Smooth muscle cell of trachea (primary cell): ENCODE measurements at places on chromosomes 7 and 10. TPM values are rescaled to one million over a fixed set of nuclear protein-coding genes. Genes with fewer than 3 reads are reported as not detected.

The MSS51 gene
- total RNA-seq: 1.8 and 2.5 TPM in 2 replicates

The ADCYAP1R1 gene
- not detected in 2 replicates for total RNA-seq

The PON3 gene
- not detected in 2 replicates for total RNA-seq

The INHBA gene
- 8.1 and 8.6 TPM in 2 replicates for total RNA-seq

The ANKRD1 gene
- total RNA-seq: 0.17 and 2.6 TPM in 2 replicates

The FBXW4 gene
- 30.3 and 40.9 TPM in 2 replicates for total RNA-seq

The ADRA2A gene
- under 0.01 TPM in 1 of 2 replicates, not detected in the other for total RNA-seq

The CPED1 gene
- 89.8 and 122 TPM in 2 replicates for total RNA-seq

The NUTM2A gene
- total RNA-seq: 0.29 and 2.3 TPM in 2 replicates

The VAX1 gene
- total RNA-seq: not detected in 2 replicates

The AGR3 gene
- total RNA-seq: not detected in 2 replicates

The ZNF316 gene
- 14.1 and 28.6 TPM in 2 replicates for total RNA-seq

The TMEM270 gene
- 0.17 TPM in 1 of 2 replicates, not detected in the other for total RNA-seq

The COBL gene
- total RNA-seq: under 0.01 TPM in 1 of 2 replicates, not detected in the other

The ZNF467 gene
- 0.73 and 1.3 TPM in 2 replicates for total RNA-seq

The CDNF gene
- 3.1 and 3.6 TPM in 2 replicates for total RNA-seq

The GPR85 gene
- 1.5 and 1.9 TPM in 2 replicates for total RNA-seq

The CPA4 gene
- total RNA-seq: 3.8 and 8.4 TPM in 2 replicates

The DRGX gene
- not detected in 2 replicates for total RNA-seq

The ERLIN1 gene
- total RNA-seq: 51.8 and 99.8 TPM in 2 replicates

The TSPAN12 gene
- 0.73 and 1.5 TPM in 2 replicates for total RNA-seq

The DYNC1I1 gene
- total RNA-seq: 0.66 and 1.9 TPM in 2 replicates

The SFTPA2 gene
- not detected in 2 replicates for total RNA-seq

The HPSE2 gene
- not detected in 2 replicates for total RNA-seq

The GNAT3 gene
- not detected in 2 replicates for total RNA-seq

The PDGFA gene
- total RNA-seq: 2.5 and 13.1 TPM in 2 replicates

The CALML3 gene
- not detected in 2 replicates for total RNA-seq

The SLC29A4 gene
- 1.7 and 7.1 TPM in 2 replicates for total RNA-seq

The STEAP2 gene
- total RNA-seq: 37.7 and 48.5 TPM in 2 replicates

The SH2D4B gene
- total RNA-seq: not detected in 2 replicates

The HELLS gene
- 5.8 and 62.1 TPM in 2 replicates for total RNA-seq

The ST8SIA6 gene
- 0.17 TPM in 1 of 2 replicates, not detected in the other for total RNA-seq

The OPTN gene
- 84.4 and 140 TPM in 2 replicates for total RNA-seq

The RSPH10B gene
- total RNA-seq: 0.50 TPM in 1 of 2 replicates, not detected in the other

The SLC26A4 gene
- 0.33 and 1.7 TPM in 2 replicates for total RNA-seq

The APBB1IP gene
- 5.4 and 6.3 TPM in 2 replicates for total RNA-seq

The ARPC1B gene
- total RNA-seq: 567 and 592 TPM in 2 replicates

The C10orf62 gene
- total RNA-seq: 0.15 TPM in 1 of 2 replicates, not detected in the other

The EIF5AL1 gene
- total RNA-seq: 0.17 and 0.58 TPM in 2 replicates

The INSYN2A gene
- 0.73 and 2.6 TPM in 2 replicates for total RNA-seq

The MRLN gene
- not detected in 2 replicates for total RNA-seq

The VSIR gene
- 15.1 and 95.4 TPM in 2 replicates for total RNA-seq

The GIMAP2 gene
- total RNA-seq: 0.58 and 0.83 TPM in 2 replicates

The CYP2E1 gene
- total RNA-seq: 0.33 and 0.44 TPM in 2 replicates

The NFE2L3 gene
- 1.2 and 5.1 TPM in 2 replicates for total RNA-seq
